ENCODE measurements at places on chromosomes 6 and 20.
A peak's percentile ranks its signal among the peaks of the same experiment; 100 is the strongest.

GRCh38 chr6:102298051-102298450 is 904.5 kb downstream of the GRIK2 start:
- H3K4me3 ChIP-seq, result no peak overlapping the region
- DNase-seq, result no peak
- H3K4me1 ChIP-seq, result no peaks in the 10 kb centered on the region
- no peaks in the 10 kb centered on the region for H3K36me3 ChIP-seq

- H3K27me3 ChIP-seq, result no peaks in the 10 kb centered on the region
- no peaks in the 10 kb centered on the region for H3K4me1 ChIP-seq
- H3K27ac ChIP-seq, result no peak overlapping the region
- no peaks in the 10 kb centered on the region for H3K36me3 ChIP-seq
- DNase-seq, result no peak
These were observed 230.6 kb downstream of the SOD2 start for GRCh38 chr6:159462431-159462830.

GRCh38 chr20:45347936-45348778 is at the start of gene SDC4:
Gene SDC4 (minus strand): TSS chr20:45348424. CDS start chr20:45348384, 40 bp downstream.
- H3K27ac ChIP-seq, result peak within 1 kb of the TSS; percentile 66
- H3K36me3 ChIP-seq, result no peaks in the 10 kb centered on the region
- no peaks in the 10 kb centered on the region for H3K27me3 ChIP-seq
- H3K4me3 ChIP-seq, result peak within 1 kb of the TSS; percentile 72
- DNase-seq, result peak; percentile 81

DNA sequence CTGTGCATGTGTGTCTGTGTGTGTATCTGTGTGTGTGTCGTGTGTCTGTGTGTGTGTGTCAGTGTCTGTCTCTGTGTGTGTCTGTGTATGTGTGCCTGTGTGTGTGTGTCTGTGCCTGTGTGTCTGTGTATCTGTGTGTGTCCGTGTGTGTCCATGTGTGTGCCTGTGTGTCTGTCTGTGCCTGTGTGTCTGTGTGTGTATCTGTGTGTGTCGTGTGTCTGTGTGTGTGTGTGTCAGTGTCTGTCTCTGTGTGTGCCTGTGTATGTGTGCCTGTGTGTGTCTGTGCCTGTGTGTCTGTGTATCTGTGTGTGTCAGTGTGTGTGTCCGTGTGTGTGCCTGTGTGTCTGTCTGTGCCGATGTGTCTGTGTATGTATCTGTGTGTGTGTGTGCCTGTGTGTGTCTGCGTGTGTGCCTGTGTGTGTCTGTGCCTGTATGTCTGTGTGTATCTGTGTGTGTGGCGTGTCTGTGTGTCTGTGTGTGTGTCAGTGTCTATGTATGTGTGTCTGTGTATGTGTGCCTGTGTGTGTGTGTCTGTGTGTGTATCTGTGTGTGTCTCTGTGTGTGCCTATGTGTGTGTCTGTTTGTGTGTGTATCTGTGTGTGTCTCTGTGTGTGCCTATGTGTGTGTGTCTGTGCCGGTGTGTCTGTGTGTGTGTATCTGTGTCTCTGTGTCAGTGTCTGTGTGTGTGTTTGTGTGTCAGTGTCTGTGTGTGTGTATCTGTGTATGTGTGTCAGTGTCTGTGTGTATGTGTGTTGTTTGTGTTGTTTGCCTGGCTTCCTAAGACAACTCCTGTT is 11.6 kb downstream of the SNPH start:
- no peak for DNase-seq
- H3K36me3 ChIP-seq, result no peaks in the 10 kb centered on the region
- H3K4me3 ChIP-seq, result no peak overlapping the region
- no peaks in the 10 kb centered on the region for H3K27me3 ChIP-seq
- H3K4me1 ChIP-seq, result no peaks in the 10 kb centered on the region

DNA sequence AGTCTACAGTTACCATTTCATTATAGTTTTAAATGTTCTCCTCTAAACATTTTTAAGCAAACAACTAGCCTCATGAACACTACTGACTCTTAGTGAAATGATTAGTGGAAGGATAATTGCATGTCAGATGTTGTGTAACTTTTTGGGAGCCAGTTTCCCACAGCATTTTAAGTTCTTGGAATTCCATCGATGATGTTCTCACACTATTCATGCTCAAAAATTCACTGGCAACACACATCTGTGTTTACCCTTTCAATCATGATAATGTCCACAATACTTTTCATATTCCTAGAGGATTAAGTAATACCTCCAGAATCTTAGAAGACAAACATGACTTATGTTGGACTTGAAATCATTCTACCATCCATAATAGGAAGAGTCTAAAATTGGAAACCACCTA is 678.1 kb upstream of the ID4 start:
- DNase-seq, result no peak
- H3K36me3 ChIP-seq, result no peaks in the 10 kb centered on the region
- no peak overlapping the region for H3K27ac ChIP-seq
- no peak overlapping the region for H3K4me3 ChIP-seq

- no peak overlapping the region for H3K4me3 ChIP-seq
- H3K4me1 ChIP-seq, result no peaks in the 10 kb centered on the region
- no peak overlapping the region for H3K27ac ChIP-seq
- DNase-seq, result no peak
These were observed 602.5 kb upstream of the CDH4 start for GRCh38 chr20:60649541-60649940.

DNA sequence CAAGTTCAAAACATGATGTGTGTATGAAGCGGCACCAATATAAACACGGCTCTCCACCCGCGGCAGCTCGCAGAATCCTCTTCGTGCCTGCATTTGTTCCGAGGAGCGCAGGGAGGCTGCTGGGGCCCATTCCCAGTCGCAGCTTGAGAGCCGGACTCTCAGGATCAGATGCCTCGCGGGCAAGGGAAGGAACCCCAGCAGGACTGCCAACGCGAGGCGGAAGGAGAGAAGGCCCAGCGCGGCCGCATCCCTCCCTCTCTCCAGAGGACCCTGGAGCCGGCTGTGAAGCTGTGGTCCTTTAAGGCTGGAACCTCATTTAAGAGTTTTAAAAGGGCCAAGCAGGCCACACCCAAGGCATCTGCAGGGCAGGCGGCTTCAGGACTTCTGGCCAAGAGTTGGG is 44.2 kb upstream of the ZBP1 start:
- peak; percentile 1 for DNase-seq
- no peak overlapping the region for H3K4me3 ChIP-seq
- H3K27ac ChIP-seq, result no peak overlapping the region
- no peaks in the 10 kb centered on the region for H3K27me3 ChIP-seq
- no peaks in the 10 kb centered on the region for H3K4me1 ChIP-seq

GRCh38 chr6:158545043-158545966 is 14.6 kb upstream of the TMEM181 start:
- no peak overlapping the region for H3K4me3 ChIP-seq
- no peak for DNase-seq
- no peaks in the 10 kb centered on the region for H3K27me3 ChIP-seq
- no peaks in the 10 kb centered on the region for H3K4me1 ChIP-seq

DNA sequence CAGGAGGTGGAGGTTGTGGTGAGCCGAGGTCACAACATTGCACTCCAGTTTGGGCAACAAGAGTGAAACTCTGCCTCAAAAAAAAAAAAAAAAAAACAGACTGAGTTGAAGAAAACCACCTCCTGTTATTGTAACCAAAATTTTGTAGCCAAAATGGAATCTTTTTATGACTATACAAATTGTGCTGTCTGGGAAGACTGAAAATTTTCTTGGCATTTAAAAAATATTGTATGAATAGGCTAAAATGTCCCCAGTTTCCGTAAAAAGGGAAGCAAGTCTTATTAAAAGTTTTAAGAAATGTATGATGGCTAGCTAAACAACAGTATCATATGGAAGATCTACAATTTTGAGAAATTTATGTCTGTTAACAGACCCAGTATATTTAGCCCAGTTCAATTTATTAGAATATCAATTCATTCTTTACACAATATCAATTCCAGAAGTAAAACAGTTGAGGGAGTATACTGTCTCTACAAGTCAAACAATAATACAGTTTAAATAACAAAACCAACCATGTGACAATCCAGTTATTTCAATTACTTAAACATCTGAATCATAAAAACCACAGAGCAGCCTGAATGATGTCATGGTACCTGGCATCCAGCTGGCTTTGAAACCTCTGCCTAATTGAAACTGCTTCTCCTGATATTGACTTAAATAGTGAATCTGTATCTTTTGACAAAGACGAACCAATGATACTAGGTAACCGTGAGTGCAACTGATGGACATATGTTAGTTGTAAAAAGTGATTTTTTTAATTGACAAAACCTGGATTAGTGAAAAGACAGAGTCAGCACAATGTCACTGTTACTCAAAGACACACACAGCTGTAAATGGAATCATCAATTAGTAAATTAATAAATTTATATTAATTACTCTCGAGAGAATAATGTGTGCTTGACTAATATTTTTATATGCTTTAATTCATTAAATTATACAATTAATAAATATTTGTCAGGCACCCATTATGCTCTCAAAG is 166.6 kb upstream of the MARCKS start:
- H3K27me3 ChIP-seq, result no peaks in the 10 kb centered on the region
- H3K36me3 ChIP-seq, result no peaks in the 10 kb centered on the region
- H3K4me1 ChIP-seq, result no peaks in the 10 kb centered on the region
- no peak for DNase-seq

GRCh38 chr6:143394389-143394788 is 56.1 kb downstream of the ADAT2 start:
- no peaks in the 10 kb centered on the region for H3K4me1 ChIP-seq
- no peaks in the 10 kb centered on the region for H3K36me3 ChIP-seq
- H3K27me3 ChIP-seq, result no peaks in the 10 kb centered on the region
- no peak overlapping the region for H3K4me3 ChIP-seq
- no peak overlapping the region for H3K27ac ChIP-seq

GRCh38 chr6:7911345-7911725 is 747 bp upstream of the TXNDC5 start:
- peak overlapping the region; percentile 62 for H3K27ac ChIP-seq
- no peaks in the 10 kb centered on the region for H3K27me3 ChIP-seq
- no peak for DNase-seq
- no peak overlapping the region for H3K4me3 ChIP-seq

GRCh38 chr6:134937426-134937825 is 12.5 kb downstream of the ALDH8A1 start:
- no peaks in the 10 kb centered on the region for H3K36me3 ChIP-seq
- H3K4me3 ChIP-seq, result no peak overlapping the region
- no peak overlapping the region for H3K27ac ChIP-seq
- no peak for DNase-seq

GRCh38 chr6:74705451-74705850 is 500.4 kb downstream of the COL12A1 start:
- no peaks in the 10 kb centered on the region for H3K27me3 ChIP-seq
- no peak overlapping the region for H3K27ac ChIP-seq
- H3K4me1 ChIP-seq, result no peaks in the 10 kb centered on the region
- no peak for DNase-seq
- H3K36me3 ChIP-seq, result no peaks in the 10 kb centered on the region

DNA sequence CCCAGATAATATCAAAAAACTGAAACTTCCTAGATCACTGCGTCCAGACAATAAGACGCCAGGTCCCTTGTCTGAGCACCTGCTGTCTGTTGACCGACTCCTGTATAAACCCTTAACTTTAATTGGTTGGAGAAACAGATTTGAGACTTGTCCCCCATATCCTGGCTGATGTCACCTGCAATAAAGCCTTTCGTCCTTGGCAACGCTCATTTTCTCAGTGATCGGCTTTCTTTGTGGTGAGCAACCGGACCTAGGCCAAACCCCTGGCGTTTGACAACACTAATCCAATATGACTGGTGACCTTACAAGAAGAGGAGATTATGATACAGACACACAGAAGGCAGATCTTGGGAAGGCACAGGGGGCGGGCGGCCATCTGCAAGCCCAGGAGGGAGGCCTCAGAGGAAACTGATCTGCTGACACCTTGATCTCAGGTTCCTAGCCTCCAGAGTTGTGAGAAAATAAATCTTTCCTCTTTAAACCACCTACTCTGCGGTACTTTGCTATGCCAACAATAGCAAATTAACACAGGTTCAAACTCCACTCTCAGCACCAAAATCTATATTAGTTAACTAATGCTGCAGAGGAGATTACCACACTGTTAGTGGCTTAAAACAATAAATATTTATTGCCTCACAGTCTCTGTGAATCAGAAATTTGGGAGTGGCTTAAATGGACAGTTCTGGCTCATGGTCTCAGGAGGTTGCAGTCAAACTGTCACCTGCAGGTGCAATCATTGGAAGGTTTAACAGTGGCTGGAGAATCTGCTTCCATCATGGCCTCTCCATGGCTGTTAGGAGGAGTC is 178.7 kb downstream of the OTOR start:
- H3K27me3 ChIP-seq, result no peaks in the 10 kb centered on the region
- no peak overlapping the region for H3K27ac ChIP-seq
- DNase-seq, result no peak
- H3K36me3 ChIP-seq, result no peaks in the 10 kb centered on the region
- H3K4me3 ChIP-seq, result no peak overlapping the region

DNA sequence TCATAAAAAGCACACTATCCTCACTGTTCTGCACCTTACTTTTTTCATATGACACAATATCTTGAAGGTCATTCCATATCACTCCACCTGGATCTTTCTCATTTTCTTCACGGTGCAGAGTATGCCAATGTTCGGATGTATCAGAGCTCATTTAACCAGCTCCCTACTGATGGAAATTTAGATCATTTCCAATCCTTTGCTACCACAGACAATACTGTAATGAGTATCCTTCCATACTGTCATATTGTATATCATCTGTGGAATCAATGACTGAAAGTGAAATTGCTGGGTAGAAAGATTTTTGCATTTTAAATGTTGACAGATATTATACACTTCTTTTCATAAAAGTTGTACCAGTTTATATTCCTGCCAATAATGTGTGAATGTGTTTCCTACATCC is 2.2 kb upstream of the RAB44 start:
- H3K27me3 ChIP-seq, result no peaks in the 10 kb centered on the region
- no peak overlapping the region for H3K27ac ChIP-seq
- no peaks in the 10 kb centered on the region for H3K4me1 ChIP-seq
- no peaks in the 10 kb centered on the region for H3K36me3 ChIP-seq
- no peak overlapping the region for H3K4me3 ChIP-seq

DNA sequence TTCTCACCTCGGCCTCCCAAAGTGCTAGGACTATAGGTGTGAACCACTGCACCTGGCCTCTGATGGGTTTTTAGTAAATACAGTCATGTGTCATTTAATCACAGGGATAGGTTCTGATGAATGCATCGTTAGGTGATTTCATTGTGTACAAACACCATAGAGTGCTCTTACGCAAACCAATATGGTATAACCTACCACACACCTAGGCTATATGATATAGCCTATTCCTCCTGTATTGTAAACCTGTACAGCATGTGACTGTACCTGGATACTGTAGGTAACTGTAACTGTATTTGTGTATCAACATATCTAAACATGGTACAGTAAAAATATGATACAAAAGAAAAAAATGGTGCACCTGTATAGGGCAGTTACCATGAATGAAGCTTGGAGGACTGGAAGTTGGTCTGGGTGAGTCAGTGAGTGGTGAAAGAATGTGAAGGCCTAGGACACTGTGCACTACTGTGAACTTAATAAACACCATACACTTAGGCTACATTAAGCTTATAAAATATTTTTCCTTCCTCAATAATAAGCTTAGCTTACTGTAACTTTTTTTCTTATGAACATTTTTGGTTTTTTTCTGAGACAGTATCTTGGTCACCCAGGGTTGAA is 10.0 kb downstream of the BICRAL start:
- H3K4me1 ChIP-seq, result no peaks in the 10 kb centered on the region
- H3K36me3 ChIP-seq, result no peaks in the 10 kb centered on the region
- H3K4me3 ChIP-seq, result no peak overlapping the region
- no peaks in the 10 kb centered on the region for H3K27me3 ChIP-seq

All from adrenal gland (tissue), 19 donors.